ENCODE measurements at places on chromosomes 2 and 18.

DNA sequence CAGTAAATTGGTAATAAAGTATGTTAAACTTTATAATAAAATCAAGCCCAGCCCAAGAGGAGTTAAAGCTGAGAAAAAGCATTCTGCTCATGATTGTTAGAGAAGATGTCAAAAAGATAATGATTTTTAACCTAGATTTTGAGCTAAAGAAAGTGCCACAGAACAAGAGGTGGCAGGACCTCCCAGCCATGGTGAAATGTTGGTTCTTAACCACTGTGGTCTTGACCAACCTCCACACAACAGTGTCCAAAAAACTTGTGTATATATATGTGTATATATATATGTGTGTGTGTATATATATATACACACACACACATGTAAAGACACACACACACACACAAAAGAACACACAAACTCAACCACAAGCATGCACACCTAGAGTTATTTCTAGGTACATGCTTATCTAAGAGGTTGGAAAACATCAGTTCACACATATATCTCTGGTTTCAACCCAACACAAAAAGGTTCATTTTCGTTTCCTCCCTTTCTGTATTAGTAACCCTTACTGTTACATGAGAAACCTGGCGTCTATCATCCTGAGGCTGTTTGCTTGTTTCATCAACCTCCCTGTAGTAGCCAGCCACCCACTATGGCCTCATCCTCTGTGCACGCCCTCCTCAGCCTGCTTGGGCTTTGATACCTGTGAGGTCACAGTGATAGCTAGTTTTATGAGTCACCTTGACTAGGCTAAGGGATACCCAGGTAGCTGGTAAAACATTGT is 631.8 kb upstream of the ID2 start:
- DNase-seq, result no peak

DNA sequence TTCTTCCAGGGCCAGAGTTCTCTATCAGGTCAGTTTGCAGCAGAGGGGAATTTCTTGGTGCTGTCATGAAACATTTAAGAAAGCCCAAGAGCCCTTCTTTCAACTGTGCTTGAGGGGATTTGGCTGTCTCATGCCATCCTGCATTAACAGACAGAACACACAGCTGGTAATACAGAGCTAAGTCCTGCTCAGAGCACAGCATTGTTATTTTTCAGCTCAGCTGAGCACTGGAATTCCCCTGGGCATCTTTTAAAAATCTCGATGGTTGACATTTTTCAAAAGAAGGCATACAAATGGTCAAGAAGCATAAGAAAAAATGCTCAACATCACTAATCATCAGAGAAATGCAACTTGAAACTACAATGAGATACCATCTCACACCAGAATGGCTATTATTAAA is 14.9 kb upstream of the IL1R2 start:
- DNase-seq, result peak; percentile 45

DNA sequence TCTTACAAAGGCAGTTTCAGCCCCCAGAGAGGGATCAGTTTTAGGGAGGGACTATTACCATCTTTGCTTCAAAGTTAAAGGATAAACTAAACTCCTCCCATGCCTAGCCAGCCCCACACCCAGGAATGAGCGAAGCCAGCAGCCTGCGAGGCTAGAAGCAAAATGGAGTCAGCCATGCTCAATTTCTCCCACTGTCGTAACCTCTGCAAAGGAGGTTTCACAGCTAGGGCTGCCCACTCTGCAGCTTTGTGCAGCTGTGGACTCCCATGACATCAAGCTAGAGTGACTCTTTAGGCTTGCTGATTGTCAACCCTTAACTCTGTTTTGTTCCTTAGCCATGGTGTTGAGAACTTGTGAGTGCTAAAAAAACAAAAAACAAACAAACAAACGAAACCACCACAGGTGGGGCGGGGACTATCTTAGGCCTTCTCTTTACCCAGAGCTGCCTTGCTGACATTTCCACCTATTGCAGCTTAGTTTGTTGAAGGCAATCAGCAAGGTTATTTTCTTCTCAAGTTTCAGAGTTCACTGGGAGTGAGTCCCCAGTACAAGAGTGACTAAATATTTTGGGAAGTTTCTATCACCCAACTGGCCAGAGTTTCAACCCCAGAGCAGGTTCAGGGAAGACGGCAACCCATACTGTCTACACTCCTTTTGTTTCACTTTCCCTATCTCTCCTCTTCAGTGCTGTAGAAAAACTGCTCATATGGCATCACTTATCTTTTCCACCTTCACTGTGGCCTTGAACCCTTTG is 592.1 kb downstream of the XIRP2 start:
- DNase-seq, result no peak

DNA sequence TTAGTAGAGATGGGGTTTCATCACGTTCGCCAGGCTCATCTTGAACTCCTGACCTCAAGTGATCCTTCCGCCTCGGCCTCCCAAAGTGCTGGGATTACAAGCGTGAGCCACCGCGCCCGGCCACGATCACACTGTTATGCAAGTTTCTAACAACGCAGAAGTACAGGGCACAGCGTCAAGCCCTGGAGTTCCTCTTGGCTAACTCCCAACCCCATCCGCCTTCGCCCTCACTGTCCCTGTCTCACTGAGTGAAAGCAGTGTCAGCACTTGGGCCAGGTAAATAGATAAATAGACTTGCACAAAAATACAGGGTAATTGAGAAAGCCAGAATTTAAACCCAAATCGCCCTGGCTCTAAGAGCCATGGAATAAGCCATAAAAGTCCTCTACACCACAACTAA is 111.7 kb downstream of the ACVR1 start:
- no peak for DNase-seq

GRCh38 chr2:162435676-162436075 is 91.7 kb downstream of the GCA start:
- DNase-seq, result peak; percentile 9

DNA sequence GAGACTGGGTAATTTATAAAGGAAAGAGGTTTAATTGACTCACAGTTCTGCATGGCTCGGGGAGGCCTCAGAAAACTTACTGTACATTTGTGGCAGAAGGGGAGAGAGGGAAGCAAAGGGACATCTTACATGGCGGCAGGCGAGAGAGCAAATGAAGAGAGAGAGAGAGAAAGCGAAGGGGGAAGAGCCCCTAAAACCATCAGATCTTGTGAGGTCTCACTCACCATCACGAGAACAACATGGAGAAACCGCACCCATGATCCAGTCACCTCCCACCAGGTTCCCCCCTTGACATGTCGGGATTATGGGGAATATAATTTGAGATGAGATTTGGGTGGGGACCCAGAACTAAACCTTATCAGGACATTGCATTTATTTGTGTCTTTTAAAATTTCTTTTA is 75.9 kb downstream of the ACSL3 start:
- no peak for DNase-seq

- peak; percentile 89 for DNase-seq
Observed at GRCh38 chr2:174606336-174606735, 8.7 kb upstream of the WIPF1 start.

- DNase-seq, result peak; percentile 62
Observed at GRCh38 chr2:28855193-28855592, 14.9 kb downstream of the TRMT61B start.

- no peak for DNase-seq
Observed at GRCh38 chr2:167733747-167734146, 513.6 kb downstream of the STK39 start.

GRCh38 chr2:143452817-143453451 is 323.7 kb downstream of the ARHGAP15 start:
- DNase-seq, result no peak

DNA sequence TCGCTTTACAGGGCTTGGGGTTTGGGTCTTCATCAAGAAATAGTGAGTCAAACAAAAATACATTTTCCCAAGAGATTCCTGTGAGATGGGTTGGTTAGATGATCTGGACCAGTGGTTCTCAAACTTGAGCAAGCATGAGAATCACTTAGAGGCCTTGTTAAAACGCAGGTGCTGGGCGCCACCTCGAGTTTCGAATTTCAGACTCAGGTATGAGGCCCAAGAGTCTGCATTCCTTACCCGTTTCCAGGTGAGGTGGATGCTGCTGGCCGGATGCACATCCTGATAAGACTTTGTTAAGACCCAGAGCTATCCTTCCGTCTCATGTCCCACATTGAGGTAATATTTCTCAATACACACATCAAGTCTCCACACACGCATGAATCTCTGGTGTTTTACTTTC is 707.8 kb upstream of the SALL3 start:
- DNase-seq, result no peak

- DNase-seq, result peak; percentile 21
Observed at GRCh38 chr18:58335821-58336220, 291.8 kb downstream of the NEDD4L start.
